ENCODE measurements at places on chromosomes 4 and X.

- no peak for DNase-seq
Measured at GRCh38 chr4:117847849-117848248, 186.4 kb upstream of the NDST3 start.

GRCh38 chr4:158015241-158015640, 157.6 kb downstream of the GASK1B start:
- no peak for DNase-seq

DNA sequence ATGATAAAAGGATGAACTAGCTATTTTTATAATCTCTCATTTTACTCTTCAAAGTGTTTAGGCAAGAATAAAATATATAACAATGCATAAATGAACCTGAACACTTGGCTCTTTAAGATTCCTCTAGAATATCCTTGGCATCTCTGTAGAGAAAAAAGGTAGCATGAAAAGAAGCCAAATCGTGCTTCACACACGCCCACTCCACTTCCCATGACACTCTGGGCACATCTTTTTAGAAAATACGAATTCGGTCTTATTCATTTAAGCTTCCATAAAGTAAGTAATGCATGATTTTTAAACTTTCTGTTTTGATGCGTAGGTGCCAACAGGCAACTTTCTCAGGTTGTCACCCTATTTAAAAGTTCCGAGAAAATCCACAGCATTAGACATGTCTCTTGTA, 73.6 kb upstream of the SORBS2 start:
- no peak for DNase-seq

- no peak for DNase-seq
Measured at GRCh38 chrX:152528193-152528592, 77.1 kb upstream of the GABRA3 start.

DNA sequence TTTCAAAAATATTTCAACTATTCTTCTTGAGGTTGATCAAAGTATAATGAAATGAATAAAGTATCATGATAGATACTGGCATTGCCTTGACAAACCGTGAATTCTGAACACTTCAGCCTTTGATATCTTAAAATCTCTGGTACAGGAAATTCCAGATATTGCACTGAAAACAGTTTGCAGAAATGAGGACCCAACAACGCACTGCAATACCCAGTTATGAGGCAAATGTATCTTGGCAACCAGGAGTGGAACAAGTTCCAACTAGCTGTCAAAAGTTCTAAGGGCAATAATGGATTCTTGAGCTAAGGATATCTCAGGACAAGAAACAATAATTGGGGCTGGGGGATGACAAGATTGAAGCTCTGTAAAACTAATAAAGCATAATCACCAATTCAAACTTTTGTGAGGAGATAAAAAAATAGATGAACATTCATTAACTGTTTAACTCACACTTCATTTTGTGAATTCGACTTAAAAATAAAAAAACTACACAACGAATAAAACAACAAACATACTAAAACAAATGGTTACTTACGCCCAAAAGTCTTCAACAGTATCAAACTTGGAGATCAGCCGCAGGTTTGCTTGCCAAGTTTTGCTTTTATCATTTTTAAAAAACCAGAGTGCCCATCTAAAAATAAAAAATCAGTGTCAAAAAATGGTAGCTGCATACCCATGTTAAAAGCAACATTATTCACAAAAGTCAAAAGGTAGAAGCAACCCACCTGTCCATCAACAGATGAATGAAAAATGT, 38.1 kb downstream of the EIF4E start:
- no peak for DNase-seq

DNA sequence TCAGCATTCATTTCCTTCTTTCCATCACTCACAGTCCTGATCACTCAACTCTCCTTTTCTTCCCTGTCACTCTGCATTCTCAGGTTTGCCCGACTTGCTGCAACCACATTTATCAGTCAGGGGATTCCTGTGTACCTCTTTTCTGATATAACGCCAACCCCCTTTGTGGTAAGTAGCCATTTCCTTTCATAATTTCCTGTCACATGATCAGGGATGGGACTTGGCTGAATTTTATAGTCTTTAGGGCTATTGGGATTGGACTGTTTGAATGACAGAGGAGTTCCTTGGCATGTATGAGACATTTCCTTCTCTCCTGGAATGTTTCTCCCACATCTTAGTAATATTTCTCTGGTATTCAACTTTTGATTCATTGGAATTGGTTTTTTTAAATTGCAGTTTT, 11.0 kb downstream of the PGM2 start:
- no peak for DNase-seq

- DNase-seq, result no peak
Measured at GRCh38 chr4:25146076-25146475, 14.2 kb downstream of the SEPSECS start.

- no peak for DNase-seq
Measured at GRCh38 chr4:54929459-54929858, 195.9 kb downstream of the KDR start.
